OCI-M1 (cell line): ENCODE measurements at places on chromosomes 1 and 21.

DNA sequence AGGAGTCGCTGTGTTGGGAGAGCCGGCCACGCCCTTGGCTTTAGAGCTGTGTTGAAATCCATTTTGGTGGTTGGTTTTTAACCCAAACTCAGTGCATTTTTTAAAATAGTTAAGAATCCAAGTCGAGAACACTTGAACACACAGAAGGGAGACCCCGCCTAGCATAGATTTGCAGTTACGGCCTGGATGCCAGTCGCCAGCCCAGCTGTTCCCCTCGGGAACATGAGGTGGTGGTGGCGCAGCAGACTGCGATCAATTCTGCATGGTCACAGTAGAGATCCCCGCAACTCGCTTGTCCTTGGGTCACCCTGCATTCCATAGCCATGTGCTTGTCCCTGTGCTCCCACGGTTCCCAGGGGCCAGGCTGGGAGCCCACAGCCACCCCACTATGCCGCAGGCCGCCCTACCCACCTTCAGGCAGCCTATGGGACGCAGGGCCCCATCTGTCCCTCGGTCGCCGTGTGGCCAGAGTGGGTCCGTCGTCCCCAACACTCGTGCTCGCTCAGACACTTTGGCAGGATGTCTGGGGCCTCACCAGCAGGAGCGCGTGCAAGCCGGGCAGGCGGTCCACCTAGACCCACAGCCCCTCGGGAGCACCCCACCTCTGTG is 4.7 kb downstream of the C1orf35 start:
- DNase-seq, result no peak

- DNase-seq, result no peak
Observed at GRCh38 chr1:112034277-112034676, 44.8 kb upstream of the KCND3 start.

GRCh38 chr1:241605146-241605805 is 34.9 kb downstream of the CHML start:
- peak; percentile 48 for DNase-seq

DNA sequence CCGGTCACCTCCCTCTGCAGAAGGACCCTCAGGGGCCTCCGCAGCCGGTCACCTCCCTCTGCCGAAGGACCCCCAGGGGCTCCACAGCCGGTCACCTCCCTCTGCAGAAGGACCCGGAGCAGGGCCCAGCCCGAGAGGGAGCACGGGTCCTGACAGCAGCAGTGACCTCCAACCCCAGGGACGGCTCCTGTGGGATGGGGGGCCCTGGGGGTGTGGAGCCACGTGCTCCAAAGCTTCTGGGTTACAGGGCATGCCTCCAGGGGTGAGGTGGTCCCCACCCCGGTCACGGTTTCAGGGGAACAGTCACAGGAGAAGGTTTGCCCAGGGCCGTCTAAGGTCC is 40.3 kb downstream of the SLC19A1 start:
- no peak for DNase-seq
